Body of pancreas (tissue), 4 donors: ENCODE measurements at places on chromosomes 6 and 20. TPM values are rescaled to one million over a fixed set of nuclear protein-coding genes. Genes with fewer than 3 reads are reported as not detected.

- DNase-seq: no peak
These were observed 156.4 kb downstream of the MTHFD1L start for GRCh38 chr6:151021896-151022295.

GRCh38 chr6:43308101-43308989 is at the start of gene CRIP3:
TSS of gene CRIP3 (minus strand) at chr6:43308826. CDS start at chr6:43308792, 34 bp downstream.
- DNase-seq: peak; percentile 54

DNA sequence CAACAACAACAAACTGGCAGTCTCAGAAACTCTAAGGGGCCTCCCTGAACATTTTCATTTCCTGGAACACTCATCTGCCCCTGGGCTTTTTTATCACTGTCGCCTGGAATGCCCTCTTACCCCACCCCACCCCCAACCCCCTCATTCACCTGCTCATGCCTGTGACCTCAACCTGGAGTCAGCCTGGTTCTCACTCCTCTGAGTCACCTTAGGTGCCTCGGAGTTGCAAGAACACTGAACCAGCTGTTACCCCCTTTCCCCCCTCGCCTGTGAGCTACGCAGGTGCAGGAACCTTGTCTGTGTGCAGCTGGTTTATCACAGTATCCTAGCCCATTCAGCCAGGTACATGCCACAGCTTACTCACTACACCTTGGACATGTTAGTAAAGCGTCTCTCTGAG is 12.8 kb upstream of the SNAI1 start:
- peak; percentile 47 for DNase-seq

DNA sequence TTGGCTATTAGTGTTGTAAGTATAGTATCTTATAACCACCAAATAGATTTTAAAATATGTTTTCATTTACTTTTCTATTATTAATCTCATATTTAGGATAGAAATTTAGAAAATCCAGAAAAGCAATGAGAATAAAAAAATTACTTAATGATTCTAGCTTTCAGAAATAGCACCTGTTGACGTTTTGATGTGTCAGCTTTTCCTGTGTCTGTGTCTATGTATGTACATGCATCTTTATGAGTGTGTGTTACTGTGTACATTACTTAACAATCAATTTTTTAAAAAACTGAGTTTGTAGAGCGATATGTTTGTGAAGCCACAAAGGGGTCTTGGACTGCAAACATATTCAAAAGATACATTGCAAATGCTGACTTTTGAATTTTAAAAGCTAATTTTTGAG is 526.9 kb downstream of the BCKDHB start:
- DNase-seq: no peak

DNA sequence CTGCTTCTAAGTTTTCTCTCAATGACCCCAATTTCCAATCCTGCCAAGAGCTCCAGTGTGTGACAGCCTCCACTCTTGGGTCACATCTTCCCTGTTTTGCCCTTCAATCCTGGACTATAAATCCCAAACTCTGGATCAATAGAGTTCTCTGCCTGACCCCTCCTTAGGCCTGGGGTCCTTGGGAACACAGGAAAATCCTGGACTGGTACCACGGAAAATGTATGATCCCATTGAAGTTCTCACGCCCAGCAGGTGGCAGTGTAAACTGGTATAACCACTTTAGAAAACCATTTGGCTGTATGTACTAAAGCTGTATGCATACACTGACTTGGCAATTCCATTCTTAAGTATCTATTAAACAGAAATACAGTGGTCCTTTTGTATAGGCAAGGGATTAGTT is 98.0 kb downstream of the SNAP25 start:
- peak; percentile 14 for DNase-seq

DNA sequence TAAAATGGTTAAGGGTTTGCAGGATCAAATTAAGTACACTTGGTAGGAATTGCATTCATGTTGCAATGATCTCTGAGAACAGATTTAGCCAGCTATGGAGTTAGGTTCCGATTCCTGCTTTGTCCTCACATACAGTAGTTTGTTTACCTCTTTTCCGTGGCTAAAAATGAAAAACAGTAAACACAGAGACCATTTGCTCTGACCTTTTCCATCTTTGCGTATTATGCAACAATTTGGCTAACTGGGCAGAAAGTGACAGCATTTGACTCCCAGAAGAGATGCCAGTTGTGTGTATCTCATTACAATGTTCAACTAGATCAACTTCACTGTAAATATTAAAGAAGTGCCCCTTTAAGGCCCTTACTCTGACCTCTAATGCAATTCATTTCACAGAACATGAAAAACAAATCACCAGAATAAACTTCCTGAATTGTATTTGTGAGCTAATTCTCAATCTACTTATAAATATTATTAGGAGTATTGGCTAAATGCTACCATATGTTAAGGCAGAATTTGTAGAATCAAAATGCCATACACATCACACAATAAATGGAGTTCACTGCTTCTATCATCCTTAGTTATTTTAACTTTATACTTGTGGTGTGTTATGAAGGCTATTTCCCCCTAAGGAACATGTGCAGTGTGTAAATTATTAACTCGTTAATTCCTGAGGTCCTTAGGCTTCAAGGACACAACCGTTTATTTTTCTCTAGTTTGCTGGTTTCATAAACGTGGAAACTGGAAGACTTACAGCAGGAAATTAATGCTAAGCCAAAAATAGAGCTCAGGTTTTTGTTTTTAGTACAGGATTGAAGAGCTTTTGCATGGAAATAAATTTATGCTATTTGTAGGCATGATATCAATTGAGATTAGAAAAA is 380.7 kb upstream of the CITED2 start:
- DNase-seq: no peak

DNA sequence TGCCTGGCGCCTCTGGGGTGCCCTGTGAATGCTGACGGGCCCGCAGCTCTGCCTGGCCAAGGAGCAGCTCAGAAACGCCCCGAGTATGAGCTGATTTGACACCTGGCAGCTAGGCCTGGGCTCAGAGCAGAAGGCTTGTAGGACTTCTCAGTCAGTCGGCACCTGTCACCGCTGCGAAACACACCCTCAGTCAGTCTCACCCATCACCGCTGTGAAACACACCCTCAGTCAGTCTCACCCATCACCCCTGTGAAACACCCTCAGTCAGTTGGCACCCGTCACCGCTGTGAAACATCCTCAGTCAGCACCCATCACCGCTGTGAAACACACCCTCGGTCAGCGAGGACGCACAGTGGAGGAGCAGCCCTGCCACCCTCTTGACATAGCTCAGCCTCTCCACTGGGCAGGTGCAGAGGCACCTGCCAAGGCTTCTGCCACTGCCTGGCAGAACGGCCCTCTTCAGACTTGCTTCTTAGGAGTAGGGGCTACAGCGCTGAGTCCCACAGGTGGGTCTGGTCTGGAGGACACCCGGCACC is 109.0 kb downstream of the PSMB1 start:
- DNase-seq: no peak

DNA sequence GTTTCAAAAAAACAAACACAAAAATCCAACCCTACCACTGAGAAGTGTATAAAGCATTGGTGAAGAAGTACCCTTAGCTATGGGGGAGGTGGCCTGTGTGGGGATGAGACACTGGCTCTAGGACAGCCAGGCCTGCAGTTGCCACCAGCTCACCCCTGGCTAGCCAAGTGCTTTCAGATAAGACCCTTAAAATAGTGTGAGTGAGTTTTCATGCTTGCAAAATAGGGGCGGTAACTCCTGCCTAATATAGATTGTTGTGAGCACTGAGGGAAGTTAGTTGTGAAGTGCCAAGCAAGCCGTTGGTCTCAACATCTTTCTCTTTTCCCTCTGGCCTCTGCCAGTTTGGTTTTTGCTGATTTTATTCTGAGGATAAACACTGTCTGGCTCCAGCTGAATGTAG is 11.3 kb downstream of the PPP1R3G start:
- no peak for DNase-seq

GRCh38 chr6:21589352-21590345 is 3.9 kb upstream of the SOX4 start:
- peak; percentile 90 for DNase-seq

GRCh38 chr6:136483906-136484305 is 66.3 kb downstream of the MAP7 start:
- no peak for DNase-seq

GRCh38 chr20:63873477-63873971 is 8.5 kb downstream of the TPD52L2 start:
- no peak for DNase-seq

DNA sequence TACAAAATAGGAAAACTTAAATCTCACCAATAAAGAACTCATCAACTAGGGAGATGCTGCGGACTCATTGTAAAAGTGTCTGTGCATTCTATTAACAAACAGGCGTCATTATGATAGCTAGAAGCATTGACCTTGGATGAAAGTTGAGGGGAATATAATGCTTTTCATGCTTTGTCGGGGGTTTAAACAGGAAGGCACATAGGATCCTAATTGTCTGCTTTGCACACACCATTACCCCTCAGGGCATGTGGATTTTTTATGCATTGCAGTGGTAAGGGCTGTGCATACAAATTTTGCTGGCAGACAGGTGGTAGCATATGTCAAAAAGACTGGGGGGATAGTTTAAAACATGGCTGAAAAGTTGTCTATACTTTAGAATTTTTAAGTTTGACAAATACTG is 447.9 kb upstream of the PLCB4 start:
- no peak for DNase-seq

DNA sequence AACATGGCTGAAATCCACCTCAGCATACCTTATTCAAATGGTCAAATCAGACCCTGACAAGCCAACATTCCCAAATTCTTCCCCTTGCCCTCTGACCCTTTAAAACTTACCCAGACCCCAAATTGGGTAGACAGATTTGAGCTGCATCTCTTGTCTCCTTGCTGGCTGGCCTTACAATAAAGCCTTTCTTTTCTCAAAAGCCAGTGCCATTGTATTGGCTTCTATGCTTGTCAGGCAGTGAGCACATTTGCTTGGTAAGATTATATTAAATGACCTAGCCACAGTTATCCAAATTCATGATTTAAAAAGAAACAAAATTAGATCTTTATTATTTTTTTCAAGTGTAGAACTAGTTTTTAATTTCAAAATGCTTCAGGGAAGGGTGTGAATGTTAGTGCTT is 67.8 kb upstream of the FAM83B start:
- no peak for DNase-seq

DNA sequence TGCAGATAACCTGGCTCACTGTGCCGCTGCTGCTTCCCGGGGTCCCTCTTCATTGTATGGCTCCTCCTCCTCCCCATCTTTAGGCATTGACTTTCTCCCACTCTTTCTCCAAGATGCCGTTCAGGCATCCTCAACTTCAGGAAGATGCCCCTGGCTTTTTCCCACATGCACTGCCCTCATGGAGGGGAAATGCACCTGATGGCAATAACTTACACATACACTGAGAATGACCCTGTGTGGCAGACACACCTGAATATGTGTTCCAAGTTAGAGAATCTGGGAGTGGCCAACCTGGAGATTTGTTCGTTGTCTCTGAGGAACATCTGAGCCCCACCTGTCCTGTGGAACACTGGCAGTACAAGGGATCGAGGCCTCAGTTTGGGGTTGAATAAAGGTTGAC is 273.9 kb upstream of the CHD6 start:
- no peak for DNase-seq

GRCh38 chr6:29982097-29982496 is 39.8 kb downstream of the HLA-A start:
- DNase-seq: no peak

DNA sequence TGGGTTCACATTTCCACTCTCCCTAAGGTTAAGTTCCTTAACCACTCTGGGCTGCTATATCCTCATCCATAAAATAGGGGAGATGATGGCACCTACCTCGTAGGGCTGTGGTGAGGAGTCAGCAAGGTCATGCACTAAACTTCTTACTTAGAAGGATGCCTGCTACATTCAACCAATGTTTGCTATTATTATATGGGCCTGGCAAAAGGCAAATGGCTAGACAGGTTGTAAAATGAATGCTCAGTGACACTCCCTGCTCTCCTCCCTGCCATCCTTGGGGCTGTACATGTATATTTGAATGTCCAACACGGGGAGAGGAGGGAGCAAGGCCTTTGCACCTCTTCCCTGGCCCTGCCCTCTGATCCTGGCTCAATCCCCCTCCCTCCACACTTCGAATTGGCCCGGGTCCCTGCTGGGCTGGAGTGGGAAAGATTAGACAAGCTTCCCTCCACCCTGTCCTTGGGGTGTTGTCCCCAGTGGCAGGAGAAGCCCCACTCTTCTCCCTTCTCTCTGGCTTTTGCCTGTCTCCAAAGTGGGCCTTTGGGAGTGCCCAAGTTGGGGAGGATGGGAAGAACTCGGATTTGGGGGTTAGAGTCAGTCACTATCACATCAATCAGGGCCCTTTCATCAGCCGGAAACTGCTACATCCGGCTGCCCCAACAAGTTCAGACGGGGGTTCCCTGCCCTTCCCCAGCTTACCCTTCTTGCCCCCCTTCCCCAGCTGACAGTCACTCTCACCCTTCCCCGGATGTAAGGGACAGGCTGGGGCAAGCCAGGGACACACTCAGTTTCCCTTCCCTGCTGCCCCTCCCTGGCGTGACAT is 36.3 kb upstream of the VEGFA start:
- DNase-seq: no peak

- DNase-seq: no peak
These were observed 318.7 kb downstream of the DOK5 start for GRCh38 chr20:54794110-54794509.

- DNase-seq: no peak
These were observed 136.5 kb upstream of the PRND start for GRCh38 chr20:4585104-4585753.

DNA sequence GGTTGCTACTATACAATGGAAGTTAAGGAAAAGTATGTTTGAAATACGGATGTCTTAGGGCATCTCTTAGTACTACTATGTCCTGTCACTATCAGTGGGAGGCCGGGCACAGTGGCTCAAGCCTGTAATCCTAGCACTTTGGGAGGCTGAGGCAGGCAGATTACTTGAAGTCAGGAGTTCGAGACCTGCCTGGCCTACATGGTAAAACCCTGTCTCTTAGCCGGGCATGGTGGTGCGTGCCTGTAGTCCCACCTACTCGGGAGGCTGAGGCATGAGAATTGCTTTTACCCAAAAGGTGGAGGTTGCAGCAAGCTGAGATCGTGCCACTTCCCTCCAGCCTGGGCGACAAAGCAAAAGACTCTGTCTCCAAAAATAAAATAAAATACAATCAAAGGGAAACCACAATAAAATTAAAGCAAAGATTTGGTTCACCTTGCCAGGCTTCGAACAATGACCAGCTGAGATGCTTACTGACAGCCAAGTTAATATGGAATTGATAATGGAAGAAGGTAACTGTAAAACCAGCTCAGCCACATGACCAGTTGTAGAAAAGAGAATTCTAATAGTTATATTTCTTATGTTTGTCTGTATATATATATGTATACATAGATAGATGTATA is 6.5 kb downstream of the CD24 start:
- DNase-seq: peak; percentile 11

- DNase-seq: no peak
These were observed 698.4 kb downstream of the TENT5A start for GRCh38 chr6:81054036-81054435.

GRCh38 chr6:166036316-166037095 is 131.1 kb downstream of the TBXT start:
- DNase-seq: no peak

The ARMC2 gene
- total RNA-seq: 0.66 TPM

The PTCRA gene
- not detected for total RNA-seq

The NCOA5 gene
- total RNA-seq: 13.7 TPM

The SPATS1 gene
- not detected for total RNA-seq

The RAET1L gene
- total RNA-seq: not detected

The EYS gene
- 0.26 TPM for total RNA-seq

The TBXT gene
- not detected for total RNA-seq

The TRIM31 gene
- total RNA-seq: 0.26 TPM

The KIAA1755 gene
- 0.78 TPM for total RNA-seq

The RALGAPA2 gene
- total RNA-seq: 40.2 TPM

The OR2J2 gene
- not detected for total RNA-seq
